Retina (tissue), 1 donor: ENCODE measurements at places on chromosomes 3 and 15.

DNA sequence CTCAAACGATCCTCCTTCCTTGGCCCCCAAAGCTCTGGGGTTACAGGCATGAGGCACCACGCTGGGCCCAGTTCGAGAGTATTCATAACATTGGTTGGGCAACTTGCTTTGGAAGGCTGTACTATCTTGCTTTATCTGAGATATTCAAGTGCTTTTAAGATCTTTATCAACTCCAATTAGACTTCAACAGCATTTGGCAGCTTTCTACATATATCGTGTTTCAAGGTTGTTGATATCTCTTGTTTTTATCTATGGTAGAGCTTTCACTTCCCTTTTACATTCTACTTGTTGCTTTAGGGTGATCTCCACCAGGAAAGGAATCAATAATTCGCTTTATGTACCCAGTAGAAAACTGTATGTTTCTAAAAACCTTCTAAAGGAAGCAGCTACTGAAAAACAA, 395.3 kb downstream of the IL5RA start:
- DNase-seq, result no peak

DNA sequence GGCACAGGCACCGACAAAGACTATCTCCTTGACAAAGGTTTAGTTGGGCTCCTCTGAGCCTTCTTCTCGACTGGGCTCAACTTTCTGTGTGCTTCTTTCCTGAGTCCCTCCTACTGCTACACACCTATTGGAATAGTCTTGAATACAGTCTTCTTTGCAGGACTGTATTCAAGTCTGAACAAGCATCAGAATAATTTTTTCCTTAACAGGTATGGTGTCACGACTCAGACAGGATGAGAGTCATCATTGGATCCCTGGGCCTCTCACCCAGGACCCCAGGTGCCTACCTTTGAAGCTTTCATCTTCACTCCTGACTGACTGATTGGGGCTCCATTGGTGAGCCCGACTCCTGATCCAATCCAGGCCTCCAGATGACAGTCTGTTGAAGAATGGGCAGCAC, 66.3 kb downstream of the CRYGS start:
- no peak for DNase-seq

GRCh38 chr3:69107841-69108240, 14.6 kb downstream of the LMOD3 start:
- no peak for DNase-seq

GRCh38 chr3:170528726-170529125, 57.1 kb downstream of the SLC7A14 start:
- no peak for DNase-seq

DNA sequence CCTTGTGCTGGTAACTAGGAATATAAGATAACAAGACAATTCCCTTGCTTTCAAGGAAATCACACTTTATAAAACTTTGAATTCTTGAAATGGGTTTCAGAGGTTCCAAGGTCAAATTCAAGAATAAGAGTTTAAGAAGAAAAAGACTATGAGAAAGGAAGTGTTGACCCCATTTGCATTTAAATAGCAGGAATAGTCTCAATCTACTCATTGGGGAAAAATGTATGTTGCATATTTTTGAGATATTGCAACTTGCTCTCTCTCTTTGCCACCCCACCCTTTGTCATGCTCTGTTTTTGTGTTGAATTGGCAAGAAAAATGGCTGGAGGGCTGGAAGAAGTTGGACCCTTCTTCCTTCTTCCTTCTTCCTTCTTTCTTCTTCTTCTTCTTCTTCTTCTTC, 699.2 kb downstream of the TUSC7 start:
- DNase-seq, result no peak

- DNase-seq, result no peak
Measured at GRCh38 chr3:156792114-156792513, 34.0 kb upstream of the LEKR1 start.

DNA sequence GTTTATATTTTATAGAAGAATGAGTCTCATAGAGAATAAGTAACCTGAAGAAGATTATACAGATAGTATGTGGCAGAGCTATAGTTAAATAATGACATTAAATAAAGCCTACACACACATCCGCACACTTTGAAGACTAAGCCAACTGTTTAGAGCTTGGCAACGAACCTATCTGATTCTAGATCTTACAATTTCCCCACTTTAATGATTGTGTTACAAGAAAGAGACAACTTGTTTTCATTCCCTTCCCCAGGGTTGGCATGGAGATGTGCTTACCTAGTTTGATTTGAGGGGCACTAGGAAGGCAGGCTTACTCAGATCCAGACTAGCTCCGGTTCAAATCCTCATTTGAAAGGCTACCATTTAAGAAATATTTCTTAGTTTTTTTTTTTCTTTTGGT, 61.9 kb upstream of the CBLB start:
- no peak for DNase-seq

DNA sequence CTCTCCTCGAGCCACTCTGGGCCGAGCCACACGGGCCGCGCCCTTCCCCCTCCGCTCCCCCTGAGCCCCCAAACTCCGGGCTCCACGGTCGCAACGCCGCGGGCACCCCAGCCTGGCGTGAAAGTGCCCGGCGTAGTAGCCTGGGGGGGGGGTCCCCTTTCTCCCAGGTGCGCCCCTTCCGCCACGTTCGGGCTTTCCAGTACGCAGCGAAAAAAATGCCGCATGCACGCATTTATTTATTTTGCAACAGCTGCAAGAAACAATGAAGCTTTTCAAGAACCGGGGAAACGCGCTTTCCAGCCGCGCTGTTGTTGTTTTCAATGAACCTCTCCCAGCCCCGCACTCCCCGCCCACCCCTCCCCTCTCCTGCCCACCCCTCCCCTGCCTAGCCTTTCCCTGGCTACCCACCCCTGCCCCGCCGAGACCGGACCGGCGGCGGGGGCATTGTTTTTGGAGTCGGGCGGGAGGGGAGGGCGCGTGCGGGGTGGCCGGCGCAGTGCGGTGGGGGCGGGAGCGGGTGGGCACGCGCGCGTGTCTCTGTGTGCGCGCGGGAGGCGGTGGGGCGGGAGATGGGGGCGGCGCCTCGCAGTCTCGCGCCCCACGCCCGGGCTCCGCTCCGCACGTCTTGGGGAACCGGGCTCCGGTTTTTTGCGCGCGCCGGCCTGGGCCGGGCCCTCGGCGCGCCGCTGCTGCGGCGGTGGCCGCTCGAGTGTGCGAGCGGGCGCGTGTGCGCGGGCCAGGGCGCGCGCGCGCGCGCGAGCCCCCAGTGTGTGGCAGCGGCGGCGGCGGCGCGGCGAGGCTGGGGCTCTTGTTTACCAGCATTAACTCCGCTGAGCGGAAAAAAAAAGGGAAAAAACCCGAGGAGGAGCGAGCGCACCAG, at the start of gene IGF1R:
Gene IGF1R, plus strand, starts transcription at position 766 of the 880 bp plus-strand sequence. CDS start 1,043 bp downstream, outside the sequence.
- DNase-seq, result peak; percentile 94

GRCh38 chr15:36831904-36832287, 252.5 kb downstream of the CDIN1 start:
- no peak for DNase-seq

- no peak for DNase-seq
Measured at GRCh38 chr15:101521069-101521468, 31.6 kb upstream of the PCSK6 start.

GRCh38 chr3:71893702-71894479, 108.9 kb upstream of the PROK2 start:
- no peak for DNase-seq

DNA sequence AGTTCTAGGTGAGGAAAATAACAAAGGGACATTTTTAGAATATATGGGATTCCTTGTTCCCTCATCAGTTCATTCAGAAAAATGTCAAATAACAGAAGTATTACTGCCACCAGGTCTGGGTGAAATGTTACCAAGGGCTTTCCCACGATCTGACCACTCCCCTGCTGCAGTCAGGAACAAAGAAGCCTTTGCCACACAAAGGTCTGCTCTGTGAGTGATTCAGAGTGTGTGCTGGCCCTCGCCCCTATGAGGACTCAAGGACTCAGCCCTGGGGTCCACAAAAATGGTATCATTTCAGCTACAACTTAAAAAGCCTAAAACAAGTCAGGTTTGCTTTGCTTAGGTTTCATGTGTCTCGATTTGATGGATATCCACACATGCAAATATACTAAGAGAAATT, 5.0 kb downstream of the MKRN3 start:
- peak; percentile 38 for DNase-seq

DNA sequence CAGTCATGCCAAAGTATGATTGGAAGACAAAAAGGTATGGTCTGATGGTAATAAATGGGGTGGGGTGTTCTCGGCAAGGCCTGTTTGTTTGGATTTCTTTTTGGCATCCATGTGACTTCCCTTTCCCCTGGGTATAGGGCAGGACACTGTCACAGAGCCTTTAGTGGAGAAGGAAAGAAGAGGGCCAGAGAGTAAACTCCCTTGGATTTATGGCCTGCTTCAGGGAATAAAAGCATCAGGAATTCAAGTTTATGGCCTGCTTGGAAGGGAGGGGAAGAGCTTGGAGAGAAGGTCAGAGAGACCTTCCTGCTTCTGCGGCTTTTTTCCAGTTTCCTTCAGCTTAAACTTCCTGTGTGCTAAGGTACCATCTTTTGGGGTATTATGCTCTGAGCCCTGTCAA, 179.4 kb upstream of the ADAMTS9 start:
- DNase-seq, result no peak

DNA sequence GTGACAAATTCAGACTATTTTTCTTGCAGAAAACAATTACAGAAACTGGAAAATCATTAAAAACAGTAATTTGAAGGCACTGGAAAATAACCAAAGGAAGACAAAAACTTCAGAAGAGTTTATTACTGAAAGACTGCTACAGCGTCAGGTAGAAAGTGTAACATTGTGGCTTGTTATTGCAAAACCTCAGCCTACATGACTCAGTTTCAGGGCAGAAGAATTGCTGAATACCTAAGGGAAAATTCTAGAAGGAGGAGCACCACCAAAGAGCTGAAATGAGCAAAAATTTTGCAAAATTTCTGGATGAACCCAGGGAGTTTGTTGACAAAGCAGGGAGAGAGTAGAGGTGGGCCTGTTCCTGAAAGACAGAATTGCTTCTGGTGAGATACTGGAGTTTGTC, 219.6 kb downstream of the C3orf38 start:
- no peak for DNase-seq

DNA sequence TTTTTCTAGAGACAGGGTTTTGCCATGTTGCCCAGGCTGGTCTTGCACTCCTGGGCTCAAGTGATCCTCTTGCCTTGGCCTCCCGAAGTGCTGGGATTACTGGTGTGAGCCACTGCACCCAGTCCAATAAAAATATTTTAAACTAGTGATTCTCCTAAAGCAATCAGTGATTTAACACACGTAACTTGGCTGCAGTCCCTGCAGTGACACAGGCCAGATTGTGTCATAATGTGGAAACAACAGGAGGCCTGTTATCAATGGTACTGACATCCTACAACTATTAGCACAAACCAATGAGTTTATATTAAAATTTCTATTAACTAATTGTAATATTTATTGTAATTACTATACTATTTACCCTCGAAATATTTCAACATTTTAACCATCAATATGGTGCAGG, 1.6 kb upstream of the SEC61A1 start:
- DNase-seq, result no peak

DNA sequence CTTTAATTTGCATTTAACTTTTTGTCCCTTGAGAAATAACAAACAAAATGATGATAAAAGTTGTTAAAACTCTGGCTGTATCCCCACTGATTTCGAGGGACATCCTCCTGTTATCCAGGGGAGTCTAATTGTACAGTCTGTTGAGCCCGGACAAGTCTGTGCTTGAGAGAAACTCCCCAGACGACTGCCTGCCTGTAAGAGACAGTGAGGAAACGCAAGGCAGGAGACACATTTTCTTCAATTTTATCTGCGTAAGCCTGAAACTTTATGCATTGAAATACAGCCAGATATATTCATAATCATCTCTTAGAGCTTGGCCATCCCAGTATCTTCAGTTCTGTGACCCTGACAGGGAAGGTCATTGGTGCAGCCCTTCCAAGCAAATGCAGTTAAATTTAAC, 97.7 kb downstream of the ROBO2 start:
- DNase-seq, result no peak

GRCh38 chr15:96304839-96305238, 25.7 kb upstream of the NR2F2 start:
- DNase-seq, result no peak

- no peak for DNase-seq
Measured at GRCh38 chr3:71130471-71131374, 452.8 kb downstream of the FOXP1 start.

DNA sequence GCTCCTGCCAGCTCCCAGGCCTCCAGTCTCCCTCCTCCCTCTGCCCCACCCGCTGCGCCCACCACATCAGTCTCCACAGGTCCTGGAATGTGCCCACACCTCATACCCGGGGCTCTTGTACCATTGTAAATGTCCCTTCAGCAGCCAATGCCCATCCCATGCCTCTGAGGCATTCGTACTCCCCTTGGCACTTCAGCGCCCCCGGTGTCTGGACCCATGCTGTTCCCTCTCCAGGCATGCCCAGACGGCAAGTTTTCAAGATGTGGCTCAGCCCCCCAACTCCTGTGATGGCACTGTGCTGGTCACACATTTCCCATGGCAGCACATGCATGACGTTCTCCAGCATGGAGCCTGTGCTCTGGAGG, 13.3 kb downstream of the PLXND1 start:
- peak; percentile 49 for DNase-seq

- DNase-seq, result no peak
Measured at GRCh38 chr15:79933231-79933630, 36.4 kb upstream of the MTHFS start.

DNA sequence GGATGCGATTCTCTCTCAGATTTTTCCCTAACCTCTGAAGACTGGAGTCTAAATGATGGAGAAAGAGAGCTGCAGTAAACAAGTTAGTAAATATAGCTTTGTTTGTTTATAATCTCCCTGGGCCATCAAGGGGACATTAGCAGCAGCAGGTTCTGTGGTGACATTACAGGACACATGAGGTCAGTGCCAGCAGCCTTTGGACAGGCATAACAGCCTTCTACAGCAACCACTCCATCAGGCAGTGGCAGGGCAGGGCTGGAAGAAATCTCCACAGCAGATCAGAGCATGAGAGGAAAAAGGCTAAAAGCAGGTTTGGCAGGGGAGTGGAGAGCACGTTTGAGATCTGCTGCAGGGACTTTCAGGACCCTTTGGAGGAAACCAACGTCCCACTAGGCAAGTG, 127.6 kb upstream of the ACP3 start:
- no peak for DNase-seq

- no peak for DNase-seq
Measured at GRCh38 chr3:149654188-149654601, 3.6 kb downstream of the WWTR1 start.
